ENCODE measurements at places on chromosomes 1 and 21. TPM values are rescaled to one million over a fixed set of nuclear protein-coding genes. Genes with fewer than 3 reads are reported as not detected.

DNA sequence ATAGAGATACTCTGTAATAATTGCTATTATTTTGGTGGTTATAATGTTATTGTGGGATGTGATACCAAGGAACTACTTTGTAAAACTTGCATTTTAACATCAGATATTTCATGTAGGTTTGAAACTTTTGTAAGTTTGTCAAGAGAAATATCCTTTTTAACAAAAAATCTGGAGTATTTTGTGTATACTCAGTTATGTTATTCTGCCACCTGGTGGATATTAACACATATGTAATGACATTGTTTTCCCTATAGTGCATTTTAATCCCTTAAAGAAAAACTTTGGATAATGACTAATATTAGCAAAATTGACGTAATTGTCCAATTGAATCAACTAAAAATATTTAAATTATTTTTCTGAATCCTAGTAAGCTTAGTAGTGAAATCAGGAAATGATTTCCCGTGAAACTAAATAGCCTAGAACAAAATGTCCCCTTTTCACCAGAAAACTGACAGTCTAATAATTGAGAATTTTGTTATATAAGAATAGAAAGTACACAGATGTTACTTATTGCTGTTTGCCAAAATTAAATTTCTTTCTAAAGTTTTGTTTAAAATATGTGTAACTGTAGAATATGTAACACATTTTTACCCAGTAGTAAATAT, 39.6 kb downstream of the KCTD3 start:
- no peak for DNase-seq

DNA sequence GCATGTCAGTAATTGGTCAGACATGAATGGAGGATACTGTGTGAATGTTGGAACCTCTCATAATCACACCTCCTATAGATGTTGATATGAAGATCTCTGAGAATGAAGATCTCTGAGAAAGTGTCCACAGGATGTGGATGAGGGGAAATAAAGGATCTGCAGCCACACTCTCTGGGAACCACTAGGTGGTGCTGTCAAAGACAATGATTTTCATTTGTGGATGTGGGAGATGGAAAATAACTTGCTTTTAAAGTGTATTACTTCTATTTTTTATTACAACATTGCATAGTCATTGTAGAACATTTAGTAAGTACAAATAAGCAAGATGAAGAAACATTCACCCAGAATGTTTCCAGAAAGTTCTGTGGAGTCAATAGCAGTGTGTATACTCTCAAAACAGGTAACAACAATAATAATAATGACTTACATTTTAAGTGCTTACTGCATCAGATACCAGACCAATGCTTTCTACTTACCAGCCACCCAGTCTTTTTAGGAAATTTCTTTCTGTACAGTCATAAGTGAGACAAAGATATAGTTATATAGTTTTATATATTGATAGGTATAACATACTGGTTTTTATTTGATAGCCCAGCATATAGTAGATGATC, 128.2 kb downstream of the ATG4C start:
- DNase-seq = no peak

- DNase-seq = no peak
These were observed 33.8 kb downstream of the THAP3 start for GRCh38 chr1:6658359-6659060.

- no peak for DNase-seq
These were observed 2.0 kb downstream of the TEKT2 start for GRCh38 chr1:36085686-36086526.

DNA sequence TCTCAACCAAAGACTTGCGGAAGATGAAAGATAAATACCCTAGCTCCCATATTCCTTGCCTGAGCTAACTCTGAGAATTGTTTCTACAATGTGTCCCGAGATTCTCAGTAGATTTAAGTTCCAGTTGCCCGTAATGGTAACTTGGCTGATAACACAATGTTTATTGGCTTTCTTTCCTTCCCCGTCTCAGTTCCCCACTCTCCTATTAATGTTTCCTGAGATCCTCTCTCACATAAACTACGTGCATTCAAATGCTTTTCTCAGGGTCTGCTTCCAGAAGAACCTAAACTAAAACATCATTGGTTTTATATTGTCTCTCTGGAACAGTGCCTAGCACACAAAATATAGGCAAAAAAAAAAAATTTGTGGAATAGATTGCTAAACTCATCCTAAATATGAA, 794.2 kb upstream of the ADGRL2 start:
- no peak for DNase-seq

Gene NUDT4B
- 1.8 TPM for polyA plus RNA-seq

GRCh38 chr21:31173881-31174555, 135.7 kb upstream of the KRTAP19-8 start:
- DNase-seq = no peak

GRCh38 chr1:19361611-19362147, 49.6 kb downstream of the SLC66A1 start:
- DNase-seq = no peak

Gene TENT5C
- polyA plus RNA-seq = 2.9 TPM

Gene CD1E
- not detected for polyA plus RNA-seq

- DNase-seq = no peak
These were observed 356.4 kb upstream of the KAZN start for GRCh38 chr1:14242123-14242522.

GRCh38 chr1:12130466-12131130, 36.2 kb upstream of the TNFRSF1B start:
- no peak for DNase-seq

GRCh38 chr1:206516728-206516990, 9.3 kb downstream of the RASSF5 start:
- DNase-seq = no peak

All from left kidney (tissue), 8 donors.